ENCODE measurements at places on chromosomes 7 and 10. TPM values are rescaled to one million over a fixed set of nuclear protein-coding genes. Genes with fewer than 3 reads are reported as not detected.

GRCh38 chr10:102392306-102392705 is 3.2 kb upstream of the NFKB2 start:
- H3K4me1 ChIP-seq: peaks cover 25% of the 10 kb centered on the region
- DNase-seq: no peak
- H3K36me3 ChIP-seq: peaks cover 15% of the 10 kb centered on the region

GRCh38 chr7:93293229-93293628 is 61.1 kb downstream of the VPS50 start:
- no peak overlapping the region for H3K4me3 ChIP-seq
- no peaks in the 10 kb centered on the region for H3K27me3 ChIP-seq
- DNase-seq: no peak

DNA sequence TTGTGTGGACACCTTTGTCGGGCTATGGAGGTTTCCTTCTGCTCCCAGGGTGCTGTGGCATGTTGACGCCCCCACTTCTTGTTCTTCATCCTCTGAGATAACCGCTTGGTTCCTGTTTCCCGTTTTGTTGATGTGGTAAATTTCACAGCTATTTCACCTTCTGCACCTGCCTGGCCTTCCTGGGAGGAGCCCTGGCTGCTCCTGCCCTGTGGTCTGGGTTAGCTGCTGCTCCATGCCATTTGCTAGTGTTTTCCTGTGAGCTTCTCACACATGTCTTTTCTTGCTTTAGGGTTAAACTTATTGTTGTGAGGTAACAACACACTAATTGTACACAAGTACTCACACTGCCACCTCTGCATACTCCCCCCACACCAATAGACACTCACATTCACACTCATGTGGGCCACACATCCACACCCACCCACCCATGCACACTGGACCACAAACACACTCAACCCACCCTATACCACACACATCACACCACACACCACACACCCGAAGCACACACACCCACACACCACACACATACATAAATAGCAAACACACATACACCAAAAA is 46.5 kb upstream of the MSMB start:
- H3K4me3 ChIP-seq: no peak overlapping the region
- no peak overlapping the region for H3K27ac ChIP-seq
- H3K27me3 ChIP-seq: no peaks in the 10 kb centered on the region

DNA sequence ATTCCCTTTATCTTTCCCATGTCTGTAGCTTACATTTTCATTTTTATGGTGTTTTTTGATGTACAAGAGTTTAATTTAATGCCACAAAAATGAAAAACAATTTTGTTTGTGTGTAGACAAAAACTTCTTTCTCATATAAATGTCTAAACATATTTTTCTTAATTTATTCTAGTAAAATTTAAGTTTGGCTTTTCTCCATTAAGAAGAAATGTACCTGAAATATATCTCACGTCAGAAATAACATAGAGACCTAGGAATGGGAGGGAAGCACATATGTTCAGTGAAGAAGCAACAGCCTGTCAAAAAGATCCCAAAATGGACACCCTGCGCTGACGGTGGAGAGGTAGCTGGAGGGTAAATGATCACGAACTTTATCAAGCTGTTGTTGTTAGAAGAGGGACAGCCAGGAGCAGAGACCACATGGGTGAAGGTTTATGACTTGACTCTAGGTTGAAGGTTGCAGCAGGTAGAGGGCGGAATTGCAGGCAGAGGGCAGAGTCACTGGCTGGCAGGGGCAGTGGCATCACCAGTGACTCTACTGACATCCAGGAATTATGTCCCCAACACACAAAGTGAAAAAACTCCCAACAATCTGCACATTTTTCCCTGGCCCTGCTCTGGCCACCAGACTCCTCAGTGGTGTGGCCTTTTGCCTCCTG is 225.9 kb upstream of the PRSS58 start:
- peaks cover 31% of the 10 kb centered on the region for H3K4me1 ChIP-seq
- no peak overlapping the region for H3K4me3 ChIP-seq
- H3K27ac ChIP-seq: no peak overlapping the region
- DNase-seq: no peak

DNA sequence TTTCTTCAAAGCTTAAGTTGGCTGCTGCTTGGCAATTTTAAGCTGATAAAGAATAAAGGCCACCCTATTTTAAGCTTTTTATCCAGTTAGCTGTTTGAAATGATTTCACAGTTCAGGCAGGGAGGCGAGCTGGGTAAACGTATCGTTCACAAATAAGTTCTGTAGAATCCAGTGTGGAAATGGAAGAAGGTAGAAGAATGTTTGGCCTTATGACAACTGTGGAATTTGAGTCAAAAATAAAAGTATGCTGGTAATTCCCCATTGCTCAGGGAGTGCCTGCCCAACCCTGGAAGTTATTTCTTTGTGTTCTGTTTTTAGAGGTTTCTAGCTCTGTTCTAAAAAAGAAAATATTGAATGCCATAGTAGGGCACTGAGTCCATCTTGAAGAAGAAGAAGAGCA is 113.1 kb downstream of the ARL4A start:
- no peak overlapping the region for H3K27ac ChIP-seq
- H3K36me3 ChIP-seq: no peaks in the 10 kb centered on the region
- no peak for DNase-seq
- no peaks in the 10 kb centered on the region for H3K27me3 ChIP-seq

DNA sequence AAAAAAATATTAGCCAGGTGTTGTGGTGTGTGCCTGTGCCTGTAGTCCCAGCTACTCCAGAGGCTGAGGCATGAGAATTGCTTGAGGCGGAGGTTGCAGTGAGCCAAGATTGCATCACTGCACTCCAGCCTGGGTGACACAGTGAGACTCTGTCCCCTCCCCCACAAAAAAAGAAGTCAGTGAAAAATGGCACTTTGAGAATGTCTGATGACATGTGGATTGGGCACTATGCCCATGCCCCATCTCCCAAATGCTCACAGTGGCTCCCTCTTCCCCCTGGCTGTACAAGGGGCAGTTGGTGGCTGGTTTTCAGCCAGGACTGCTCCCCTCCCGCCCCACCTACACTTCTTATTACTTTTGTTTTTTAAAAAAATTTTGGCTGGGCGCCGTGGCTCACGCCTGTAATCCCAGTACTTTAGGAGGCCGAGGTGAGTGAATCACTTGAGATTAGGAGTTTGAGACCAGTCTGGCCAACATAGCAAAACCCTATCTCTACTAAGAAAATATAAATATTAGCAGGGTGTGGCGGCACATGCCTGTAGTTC is 26.1 kb downstream of the IL15RA start:
- no peak overlapping the region for H3K27ac ChIP-seq
- no peak for DNase-seq
- H3K4me1 ChIP-seq: peaks cover under 1% of the 10 kb centered on the region
- no peaks in the 10 kb centered on the region for H3K27me3 ChIP-seq
- H3K4me3 ChIP-seq: no peak overlapping the region

DNA sequence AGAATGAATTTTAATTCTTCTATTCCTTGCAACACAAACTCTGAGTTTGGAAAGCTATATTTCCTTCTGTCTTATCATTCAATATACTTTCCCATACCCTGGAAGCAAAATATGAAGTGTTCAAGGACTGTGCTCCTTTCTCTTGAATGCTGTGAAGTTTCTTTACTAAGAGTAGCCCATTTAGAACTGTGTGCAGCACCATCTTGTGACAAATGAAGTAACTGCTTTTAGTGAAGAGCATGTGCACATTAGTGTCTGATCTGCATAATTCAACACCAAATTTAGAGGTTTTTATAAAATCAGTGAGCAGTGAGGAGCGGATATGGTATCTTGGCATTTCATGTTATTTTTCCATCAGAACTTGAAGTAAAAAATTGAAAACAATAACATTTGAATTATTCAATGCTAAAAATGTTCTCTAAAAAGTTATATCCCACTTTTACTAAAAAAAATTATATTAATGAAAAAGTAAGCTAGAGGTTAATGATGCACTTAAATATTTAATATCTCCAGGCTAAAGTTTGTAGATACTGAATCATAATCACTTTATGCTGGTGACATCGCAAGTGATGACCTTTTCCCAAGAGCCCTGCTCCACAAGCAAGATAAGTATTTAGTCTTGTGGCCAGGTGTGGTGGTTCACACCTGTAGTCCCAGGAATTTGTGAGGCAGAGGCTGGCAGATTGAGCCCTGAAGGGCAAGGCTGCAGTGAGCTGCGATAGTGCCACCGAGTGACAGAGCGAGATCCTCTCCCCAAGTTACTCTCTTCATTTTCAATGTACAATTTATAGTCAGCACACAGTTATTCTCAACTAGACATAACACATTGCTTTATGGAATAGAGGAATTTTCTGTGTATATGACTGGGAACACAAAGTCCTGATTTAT is 108.8 kb upstream of the PCLO start:
- H3K27me3 ChIP-seq: no peaks in the 10 kb centered on the region
- no peak overlapping the region for H3K4me3 ChIP-seq
- no peak for DNase-seq

DNA sequence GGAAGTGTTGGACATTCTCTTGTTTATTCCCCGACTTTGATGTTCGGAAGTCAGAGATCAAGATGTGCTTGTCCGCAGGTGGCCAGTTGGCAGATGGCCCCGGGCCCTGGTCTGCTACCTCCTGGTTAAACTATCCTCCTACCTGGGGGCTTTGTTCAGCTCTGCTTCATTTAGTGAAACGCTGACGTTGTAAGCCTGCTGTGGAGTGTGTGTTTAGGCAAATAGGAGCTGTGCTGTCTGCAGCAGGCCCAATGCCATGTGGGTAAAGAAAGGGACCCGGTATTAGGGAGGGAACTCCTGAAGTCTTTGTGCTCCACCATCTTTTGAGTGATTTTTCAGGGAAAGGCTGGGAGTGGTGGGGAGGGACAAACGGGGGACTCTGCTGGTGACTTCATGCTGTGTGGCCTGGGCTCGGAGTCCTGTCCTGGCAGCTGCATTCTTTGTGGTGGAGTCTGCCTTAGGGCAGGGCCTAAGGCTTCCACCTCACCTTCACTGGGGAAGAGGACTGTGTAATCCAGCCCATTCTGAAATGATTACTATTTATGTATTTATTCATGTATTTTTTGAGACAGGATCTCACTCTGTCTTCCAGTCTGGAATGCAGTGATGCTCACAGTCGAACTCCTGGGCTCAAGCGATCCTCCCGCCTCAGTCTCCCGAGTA is 171.1 kb upstream of the KLF6 start:
- H3K4me1 ChIP-seq: peaks cover 25% of the 10 kb centered on the region
- no peak overlapping the region for H3K4me3 ChIP-seq
- no peak overlapping the region for H3K27ac ChIP-seq
- peaks cover 14% of the 10 kb centered on the region for H3K36me3 ChIP-seq
- no peaks in the 10 kb centered on the region for H3K27me3 ChIP-seq
- no peak for DNase-seq

DNA sequence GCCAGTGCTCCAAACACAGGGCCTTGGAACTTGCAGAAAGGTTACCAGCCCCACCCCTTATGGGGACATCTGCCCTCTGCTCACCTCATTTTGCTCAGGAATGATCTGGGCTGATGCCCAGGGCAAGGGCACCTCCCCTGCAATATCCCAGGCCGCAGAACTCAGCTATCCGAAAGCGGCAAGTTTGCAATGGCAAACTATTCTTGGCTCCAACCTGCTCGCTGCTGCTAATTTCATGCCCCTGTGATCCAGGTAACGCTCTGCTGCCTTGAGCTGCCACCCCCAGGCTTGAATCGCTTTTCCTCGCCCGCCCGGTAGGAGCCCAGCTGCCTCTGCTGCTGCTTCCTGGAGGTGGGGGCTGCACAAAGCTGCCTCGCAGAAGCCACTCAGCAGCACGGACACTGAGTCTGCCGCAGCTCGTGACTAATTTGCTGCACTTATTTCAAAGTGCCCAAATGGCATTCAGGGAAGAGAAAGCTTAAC is 18.2 kb downstream of the SLC29A3 start:
- no peaks in the 10 kb centered on the region for H3K27me3 ChIP-seq
- DNase-seq: no peak
- no peaks in the 10 kb centered on the region for H3K36me3 ChIP-seq
- H3K27ac ChIP-seq: no peak overlapping the region
- H3K4me1 ChIP-seq: no peaks in the 10 kb centered on the region

- no peak overlapping the region for H3K4me3 ChIP-seq
- H3K27me3 ChIP-seq: no peaks in the 10 kb centered on the region
- no peak for DNase-seq
- no peaks in the 10 kb centered on the region for H3K4me1 ChIP-seq
These were observed 340.2 kb downstream of the KCNMA1 start for GRCh38 chr10:77297393-77297739.

- no peak overlapping the region for H3K4me3 ChIP-seq
- no peak for DNase-seq
- no peaks in the 10 kb centered on the region for H3K36me3 ChIP-seq
- H3K4me1 ChIP-seq: no peaks in the 10 kb centered on the region
- peaks cover 7% of the 10 kb centered on the region for H3K27me3 ChIP-seq
- H3K27ac ChIP-seq: no peak overlapping the region
These were observed 48.7 kb downstream of the ODAD2 start for GRCh38 chr10:27950242-27950564.

DNA sequence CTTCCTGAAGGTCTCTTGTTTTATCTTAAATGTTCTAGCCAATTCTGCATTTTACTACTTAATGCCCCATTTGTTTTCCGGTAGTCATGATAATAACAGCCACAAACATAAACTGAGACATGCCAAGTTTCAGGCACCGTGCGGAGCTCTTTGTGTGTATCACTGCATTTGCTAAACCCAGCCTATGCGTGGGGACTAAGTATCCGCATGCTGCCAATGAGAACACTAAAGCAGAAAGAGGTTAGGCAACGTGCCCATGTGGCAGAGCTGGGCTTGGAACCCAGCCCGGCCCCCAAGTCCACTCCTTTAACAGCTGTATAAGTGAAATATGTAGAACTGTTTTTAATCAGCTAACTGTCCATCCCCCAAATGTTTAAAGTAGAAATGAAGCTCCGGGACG is 54.1 kb downstream of the SLIT1 start:
- no peaks in the 10 kb centered on the region for H3K36me3 ChIP-seq
- no peak for DNase-seq
- no peak overlapping the region for H3K4me3 ChIP-seq
- no peaks in the 10 kb centered on the region for H3K4me1 ChIP-seq
- H3K27me3 ChIP-seq: peaks cover 6% of the 10 kb centered on the region
- no peak overlapping the region for H3K27ac ChIP-seq

- no peak overlapping the region for H3K4me3 ChIP-seq
- peaks cover 22% of the 10 kb centered on the region for H3K27me3 ChIP-seq
- DNase-seq: no peak
- H3K27ac ChIP-seq: no peak overlapping the region
These were observed 7.7 kb upstream of the OPN1SW start for GRCh38 chr7:128783143-128783861.

DNA sequence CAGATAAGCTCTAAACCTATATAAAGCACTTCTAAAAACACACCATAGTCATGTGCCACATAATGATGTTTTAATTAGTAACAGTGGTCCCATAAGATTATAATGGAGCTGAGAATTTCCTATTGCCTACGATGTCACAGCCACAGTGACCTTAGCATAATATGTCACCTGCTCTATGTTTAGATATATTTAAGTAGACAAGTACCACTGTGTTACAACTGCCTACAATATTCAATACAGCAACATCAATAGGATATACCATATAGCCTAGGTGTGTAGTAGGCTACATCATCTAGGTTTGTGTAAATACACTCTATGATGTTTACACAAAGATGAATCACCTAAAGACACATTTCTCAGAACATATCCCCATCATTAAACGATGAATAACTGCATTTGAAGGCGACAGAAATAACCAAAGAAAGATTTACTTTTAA is 24.5 kb downstream of the GPR22 start:
- peaks cover 12% of the 10 kb centered on the region for H3K36me3 ChIP-seq
- no peak overlapping the region for H3K4me3 ChIP-seq
- H3K27ac ChIP-seq: no peak overlapping the region
- peaks cover 5% of the 10 kb centered on the region for H3K4me1 ChIP-seq
- DNase-seq: no peak

The H2BK1 gene
- total RNA-seq: not detected

The MYL10 gene
- total RNA-seq: not detected

The SYT15 gene
- 0.86 TPM for total RNA-seq

The MIOS gene
- 22.8 TPM for total RNA-seq

The GBX1 gene
- total RNA-seq: not detected

The ZCCHC24 gene
- 1.5 TPM for total RNA-seq

The CALHM3 gene
- 0.48 TPM for total RNA-seq
